ENCODE measurements at places on chromosomes 7 and 10.

GRCh38 chr10:129924375-129925085, 39.5 kb downstream of the EBF3 start:
- no peak for DNase-seq

DNA sequence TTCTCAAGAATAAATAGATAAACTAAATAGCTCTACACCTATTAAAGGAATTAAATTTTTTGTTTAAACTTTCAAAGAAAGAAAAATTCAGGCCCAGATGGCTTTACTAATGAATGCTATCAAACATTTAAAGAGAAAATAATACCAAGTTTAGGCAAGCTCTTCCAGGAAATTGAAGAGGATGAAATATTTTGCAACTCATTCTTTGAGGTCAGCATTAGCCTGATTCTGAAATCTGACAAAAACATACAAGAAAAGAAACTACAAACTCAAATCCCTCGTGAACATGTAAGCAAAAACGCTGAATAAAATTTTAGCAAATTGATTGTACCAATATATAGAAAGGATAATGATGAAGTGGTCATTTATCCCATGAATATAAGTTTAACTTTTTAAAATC, 93.4 kb downstream of the RTKN2 start:
- DNase-seq: no peak

- DNase-seq: no peak
Observed at GRCh38 chr10:60096761-60097513, 190.6 kb upstream of the CCDC6 start.

- no peak for DNase-seq
Observed at GRCh38 chr7:44307301-44307900, 18.0 kb downstream of the CAMK2B start.

DNA sequence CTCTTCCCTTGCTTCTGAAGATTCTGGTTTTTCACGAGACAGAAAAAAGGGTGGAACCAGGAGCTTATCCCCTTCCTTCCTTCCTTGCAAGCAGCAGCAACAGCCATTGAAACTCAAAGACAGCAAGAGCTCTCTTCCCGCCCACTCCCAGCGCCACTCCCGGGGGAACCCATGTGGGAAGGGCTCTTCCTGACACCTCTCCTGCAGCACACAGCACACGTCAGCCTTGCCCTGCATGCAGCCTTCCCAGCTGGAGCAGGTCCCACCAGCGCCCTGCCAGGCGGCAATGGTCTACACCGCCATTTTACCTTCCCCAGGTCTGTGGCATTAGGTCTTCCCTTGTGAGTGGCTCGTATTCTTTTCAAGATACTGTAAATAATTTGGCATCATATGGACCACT, 161.8 kb downstream of the MGMT start:
- DNase-seq: no peak

- no peak for DNase-seq
Observed at GRCh38 chr7:37514497-37514896, 65.8 kb upstream of the ELMO1 start.
